ENCODE measurements at places on chromosomes 11 and 22.

DNA sequence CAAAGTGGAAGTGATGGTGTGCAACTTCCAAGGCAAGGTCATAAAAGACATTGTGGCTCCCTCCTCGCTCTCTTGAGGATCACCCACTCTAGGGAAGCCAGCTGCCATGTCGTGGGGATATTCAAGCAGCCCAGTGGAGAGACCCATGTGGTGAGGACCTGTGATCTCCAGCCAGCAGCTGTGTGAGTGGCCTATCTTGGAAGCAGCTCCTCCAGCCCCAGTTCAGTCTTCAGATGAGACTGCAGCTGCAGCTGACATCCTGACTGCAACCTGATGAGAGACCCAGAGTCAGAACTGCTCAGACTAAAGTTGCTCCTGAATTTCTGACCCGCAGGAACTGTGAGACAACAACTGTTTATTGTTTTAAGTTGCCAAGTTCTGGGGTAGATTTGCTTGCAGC, 86.4 kb upstream of the GRK3 start:
- no peak for DNase-seq

GRCh38 chr22:21981874-21982273, 713 bp downstream of the TOP3B start:
- DNase-seq, result no peak

- no peak for DNase-seq
These were observed 17.0 kb downstream of the ATXN10 start for GRCh38 chr22:45688600-45689080.

DNA sequence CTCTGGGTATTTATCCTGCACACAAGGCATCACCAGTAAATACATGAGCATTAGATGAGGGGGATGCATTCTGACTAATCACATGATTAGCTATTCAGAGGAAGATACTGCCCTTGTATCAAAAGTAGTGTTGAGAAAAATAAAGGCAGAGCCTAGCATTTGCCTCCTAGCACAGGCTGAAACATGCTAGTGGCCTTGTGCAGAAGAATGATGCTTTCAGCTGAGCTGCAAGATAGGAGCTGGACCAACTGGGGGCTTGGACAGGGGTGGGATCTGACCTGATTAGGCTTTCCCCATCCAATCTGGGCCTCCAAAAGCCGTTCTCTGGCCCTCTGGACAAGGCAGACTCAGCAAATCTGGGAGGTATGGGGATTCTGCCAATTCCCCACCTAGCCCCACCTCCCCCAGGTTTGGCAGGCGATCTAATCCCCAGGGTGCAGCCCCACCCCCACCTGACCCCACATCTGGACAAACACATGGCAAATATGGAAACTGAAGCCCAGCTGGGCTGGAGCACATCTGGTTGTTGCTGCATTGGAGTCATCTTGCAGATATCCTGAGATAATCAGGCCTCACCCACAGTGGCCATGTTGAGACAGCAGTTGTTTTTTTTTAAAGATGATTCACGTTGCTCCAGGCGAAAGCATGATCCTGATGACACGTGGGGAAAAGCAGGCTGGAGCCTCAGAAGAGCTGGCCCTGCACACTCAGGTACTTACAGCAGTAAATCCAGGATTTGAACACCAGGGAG, 4.4 kb upstream of the MISFA start:
- DNase-seq, result no peak

DNA sequence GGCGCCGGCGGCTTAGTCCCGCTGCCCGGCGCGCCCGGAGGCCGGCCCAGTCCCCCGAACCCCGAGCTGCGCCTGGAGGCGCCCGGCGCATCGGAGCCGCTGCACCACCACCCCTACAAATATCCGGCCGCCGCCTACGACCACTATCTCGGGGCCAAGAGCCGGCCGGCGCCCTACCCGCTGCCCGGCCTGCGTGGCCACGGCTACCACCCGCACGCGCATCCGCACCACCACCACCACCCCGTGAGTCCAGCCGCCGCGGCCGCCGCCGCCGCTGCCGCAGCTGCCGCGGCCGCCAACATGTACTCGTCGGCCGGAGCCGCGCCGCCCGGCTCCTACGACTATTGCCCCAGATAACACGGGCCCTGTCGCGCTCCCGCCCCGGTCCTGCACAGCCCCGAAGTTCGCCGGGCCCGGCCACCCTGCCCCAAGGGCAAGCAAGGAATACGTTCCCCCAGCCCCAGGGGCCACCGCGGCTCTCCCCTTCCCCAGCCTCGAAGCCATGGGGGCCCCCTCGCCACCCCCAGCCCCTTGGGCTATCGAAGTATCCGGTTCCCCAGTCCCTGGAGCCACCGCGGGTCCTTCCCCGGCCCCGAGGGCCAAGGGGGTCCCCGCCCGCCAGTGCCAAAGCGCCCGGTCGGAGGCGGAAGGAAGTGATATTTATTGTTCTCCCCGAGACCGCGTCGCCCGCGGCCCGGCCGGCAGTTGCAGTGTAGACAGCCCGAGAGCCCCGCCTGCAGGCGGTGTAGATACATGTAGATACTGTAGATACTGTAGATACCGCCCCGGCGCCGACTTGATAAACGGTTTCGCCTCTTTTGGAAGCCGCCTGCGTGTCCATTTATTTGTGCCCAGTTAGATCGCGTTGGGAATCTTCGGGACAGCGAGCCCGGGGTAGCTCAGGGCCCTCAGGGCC, 6.2 kb downstream of the TBX1 start:
- no peak for DNase-seq

DNA sequence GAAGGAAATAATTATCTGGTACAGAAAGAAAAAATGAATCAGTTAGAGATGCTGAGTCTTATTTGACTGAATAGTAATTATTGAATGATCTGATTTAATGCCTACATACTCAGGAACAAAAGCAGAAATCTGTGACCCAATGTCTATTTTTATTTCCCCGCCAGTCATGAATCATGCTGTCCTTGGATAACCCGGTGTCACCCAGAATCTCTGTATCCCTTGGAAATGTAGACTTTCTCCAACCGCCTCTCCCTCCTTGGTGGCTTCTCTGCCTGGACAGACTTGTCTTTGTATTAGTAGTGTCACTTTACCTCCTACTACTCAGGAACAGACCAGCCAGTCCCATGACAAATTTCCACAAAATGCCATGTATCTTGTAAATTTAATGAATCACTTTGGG, 173.3 kb upstream of the PDGFD start:
- DNase-seq, result no peak

DNA sequence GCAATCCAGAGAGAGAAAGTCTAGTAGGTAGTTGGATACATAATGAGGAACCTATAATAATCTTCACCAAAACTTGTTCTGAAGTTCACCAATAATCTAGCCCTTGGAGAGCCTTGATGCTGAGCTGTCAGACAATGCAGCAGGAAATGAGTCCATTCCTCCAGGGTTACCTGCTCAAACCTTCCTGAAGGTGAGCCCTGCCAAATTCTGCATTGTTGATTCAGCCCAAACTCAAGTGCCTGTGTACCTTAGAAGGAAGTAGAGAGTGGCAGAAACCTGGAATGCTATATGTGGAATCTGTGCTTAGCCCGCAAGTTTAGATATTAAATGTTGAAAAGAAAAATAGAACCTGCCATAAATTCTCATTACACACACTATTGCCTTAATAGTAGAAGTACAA, 77.4 kb upstream of the SPON1 start:
- DNase-seq, result no peak

DNA sequence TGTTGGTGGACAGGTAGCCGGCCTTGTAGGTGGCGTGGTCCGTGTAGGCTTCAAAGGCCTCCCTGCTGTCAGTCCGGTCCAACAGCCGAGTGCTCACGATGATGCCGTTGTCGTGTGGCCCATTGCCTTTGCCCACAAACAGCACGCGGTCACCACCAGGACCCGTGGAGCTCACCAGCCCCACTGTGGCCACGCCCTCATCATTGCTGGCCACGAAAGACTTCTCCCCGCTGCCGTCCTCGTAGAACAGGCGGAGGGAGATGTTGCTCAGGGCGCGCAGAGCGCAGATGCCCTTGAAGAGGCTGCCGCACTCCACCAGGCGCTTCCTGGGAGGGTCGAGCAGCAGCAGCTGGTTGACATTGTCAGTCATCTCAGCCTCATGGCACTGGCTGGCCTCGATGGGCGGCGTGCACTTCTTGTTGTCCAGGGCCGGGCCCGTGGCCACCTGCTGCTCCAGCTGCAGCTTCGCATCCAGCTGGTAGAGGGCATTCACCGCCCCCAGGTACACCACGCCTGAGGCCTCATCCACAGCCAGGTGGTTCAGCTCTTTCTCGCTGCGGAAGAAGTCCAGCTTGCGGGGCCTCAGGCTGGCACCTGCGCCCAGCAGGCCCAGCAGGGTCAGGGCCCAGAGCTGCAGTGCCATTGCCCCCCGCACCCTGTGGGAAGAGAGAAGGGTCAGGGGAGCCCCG, 17.4 kb downstream of the PLXNB2 start:
- no peak for DNase-seq

GRCh38 chr11:119153049-119153818, 4.4 kb downstream of the ABCG4 start:
- no peak for DNase-seq

- DNase-seq, result no peak
These were observed 346.4 kb upstream of the B3GAT1 start for GRCh38 chr11:134758342-134758931.

GRCh38 chr11:116925050-116925449, 87.6 kb upstream of the APOA1 start:
- DNase-seq, result no peak

DNA sequence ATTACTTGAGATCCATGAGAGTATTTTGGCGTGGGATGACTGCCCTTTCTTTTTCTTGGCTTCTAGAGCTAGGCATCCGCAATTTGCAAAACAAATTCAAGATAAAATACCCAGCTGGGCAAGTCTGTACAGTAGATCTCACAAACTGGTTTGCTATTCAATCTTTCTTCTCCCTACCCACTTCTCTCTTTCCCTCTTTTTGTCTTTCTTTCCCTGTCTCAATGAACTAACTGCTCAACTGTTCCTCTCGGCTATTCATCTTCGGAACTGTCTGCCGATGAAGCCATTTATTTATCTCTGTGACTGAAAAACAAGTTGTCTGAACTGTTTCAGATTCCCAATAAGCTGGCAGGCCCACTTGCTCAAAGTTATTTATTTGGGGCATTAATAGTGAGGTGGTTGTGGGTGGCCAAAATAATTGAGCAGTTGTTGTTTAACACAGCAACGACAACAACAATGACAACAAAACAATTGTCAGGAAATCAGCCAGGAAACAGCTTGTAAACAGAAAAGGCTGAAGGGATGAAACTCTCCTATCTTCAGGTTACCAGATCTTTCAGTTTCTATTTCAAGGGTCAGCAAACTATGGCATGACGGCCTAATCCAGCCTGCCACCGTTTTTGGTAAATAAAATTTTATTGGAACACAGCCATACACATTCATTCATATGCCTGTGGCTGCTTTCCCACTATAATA, 76.0 kb upstream of the MTMR2 start:
- DNase-seq, result no peak

DNA sequence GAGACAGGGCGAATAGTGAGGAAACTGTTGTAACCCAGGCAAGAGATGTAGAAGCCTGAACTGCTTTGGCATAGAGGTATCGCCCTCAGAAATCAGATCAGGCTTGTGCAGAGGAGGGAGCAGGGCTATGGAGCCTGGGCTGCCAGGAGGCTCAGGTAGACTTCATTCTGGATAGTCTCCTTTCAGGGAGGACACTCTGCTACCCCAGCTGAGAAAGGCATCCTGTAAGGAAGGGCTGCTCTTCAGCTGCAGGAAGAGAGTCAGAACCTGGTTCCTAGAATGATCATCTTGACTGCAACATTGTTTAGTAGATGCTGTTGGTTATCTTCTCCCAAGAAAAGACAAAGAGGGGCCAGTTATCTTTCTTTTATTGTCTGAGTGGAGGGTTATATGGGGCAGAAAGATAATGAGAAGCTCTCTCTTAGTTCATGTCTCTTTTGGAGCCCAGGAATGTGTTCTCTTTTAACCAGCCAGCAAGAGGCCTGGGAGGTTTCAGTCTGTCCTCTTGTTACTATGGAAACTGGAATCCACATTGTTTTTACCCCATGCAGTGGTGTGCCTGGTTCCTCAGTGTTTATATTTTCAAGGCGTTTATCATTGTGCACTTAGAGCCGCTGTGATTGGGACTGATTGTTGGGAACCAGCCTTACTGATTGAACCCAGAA, 95.7 kb downstream of the STIM1 start:
- DNase-seq, result peak; percentile 69

DNA sequence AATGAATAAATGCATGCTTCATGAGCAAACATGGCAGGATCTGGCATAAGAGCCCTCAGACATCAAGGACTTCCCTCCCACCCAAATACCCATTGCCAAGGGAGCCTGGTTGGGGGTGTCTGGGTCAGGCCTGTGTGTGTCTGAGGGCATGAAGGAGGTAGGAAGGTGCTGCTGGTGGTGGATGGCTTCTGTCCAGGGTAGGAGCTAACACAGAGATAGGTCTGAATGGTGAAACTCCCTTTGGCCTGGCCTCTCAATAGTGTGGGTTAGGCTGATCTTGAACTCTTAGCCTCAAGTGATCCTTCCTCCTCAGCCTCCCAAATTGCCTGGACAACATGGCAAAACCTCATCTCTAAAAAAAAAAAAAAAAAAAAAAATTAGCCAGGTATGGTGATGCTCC, 2.8 kb downstream of the AMPD3 start:
- DNase-seq, result no peak

- DNase-seq, result no peak
These were observed 386.1 kb upstream of the DDI1 start for GRCh38 chr11:103650330-103650729.

DNA sequence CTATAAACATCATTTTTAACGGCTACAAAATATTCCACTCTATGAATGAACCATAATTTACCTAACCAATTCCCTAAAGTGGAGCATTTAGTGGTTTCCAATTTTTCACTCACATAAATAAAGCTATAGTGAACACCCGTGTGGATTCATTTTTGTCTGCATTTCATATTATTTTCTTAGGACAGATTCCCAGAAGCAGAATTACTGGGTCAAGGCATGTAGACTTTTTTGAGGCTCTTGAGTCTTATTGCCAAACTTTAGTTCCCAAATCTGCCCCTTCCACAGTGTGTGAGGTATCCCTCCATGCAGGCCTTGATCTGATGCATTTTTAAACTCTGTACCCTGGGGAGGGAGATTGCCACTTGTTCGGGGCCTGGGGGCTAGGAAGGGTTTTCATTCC, 198.2 kb downstream of the TENM4 start:
- DNase-seq, result peak; percentile 66

GRCh38 chr11:29017941-29018340, 909.8 kb downstream of the METTL15 start:
- no peak for DNase-seq

DNA sequence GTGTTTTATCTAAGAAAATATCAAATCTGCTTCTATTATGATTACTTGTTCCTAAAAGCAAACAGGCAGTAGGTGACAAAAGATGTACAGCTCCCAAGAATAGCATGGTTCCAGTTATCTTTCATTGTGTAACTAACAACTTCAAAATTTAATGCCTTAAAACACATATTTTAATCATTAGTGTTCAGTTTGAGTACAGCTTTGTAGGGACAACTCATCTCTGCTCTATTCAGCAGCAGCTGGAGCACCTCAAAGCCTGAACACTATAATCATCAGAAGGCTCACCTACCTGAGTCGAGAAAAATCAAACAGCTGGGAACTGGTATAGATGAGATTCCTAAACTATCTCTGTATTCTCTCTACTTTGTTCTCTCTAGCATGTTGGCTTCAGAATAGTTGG, 24.3 kb upstream of the OR5B12 start:
- DNase-seq, result no peak

GRCh38 chr22:17303441-17303839, 65.8 kb upstream of the CECR2 start:
- no peak for DNase-seq

GRCh38 chr22:30871391-30872284, 96.9 kb downstream of the MORC2 start:
- DNase-seq, result no peak
